ENCODE measurements at places on chromosomes 6 and 20.

DNA sequence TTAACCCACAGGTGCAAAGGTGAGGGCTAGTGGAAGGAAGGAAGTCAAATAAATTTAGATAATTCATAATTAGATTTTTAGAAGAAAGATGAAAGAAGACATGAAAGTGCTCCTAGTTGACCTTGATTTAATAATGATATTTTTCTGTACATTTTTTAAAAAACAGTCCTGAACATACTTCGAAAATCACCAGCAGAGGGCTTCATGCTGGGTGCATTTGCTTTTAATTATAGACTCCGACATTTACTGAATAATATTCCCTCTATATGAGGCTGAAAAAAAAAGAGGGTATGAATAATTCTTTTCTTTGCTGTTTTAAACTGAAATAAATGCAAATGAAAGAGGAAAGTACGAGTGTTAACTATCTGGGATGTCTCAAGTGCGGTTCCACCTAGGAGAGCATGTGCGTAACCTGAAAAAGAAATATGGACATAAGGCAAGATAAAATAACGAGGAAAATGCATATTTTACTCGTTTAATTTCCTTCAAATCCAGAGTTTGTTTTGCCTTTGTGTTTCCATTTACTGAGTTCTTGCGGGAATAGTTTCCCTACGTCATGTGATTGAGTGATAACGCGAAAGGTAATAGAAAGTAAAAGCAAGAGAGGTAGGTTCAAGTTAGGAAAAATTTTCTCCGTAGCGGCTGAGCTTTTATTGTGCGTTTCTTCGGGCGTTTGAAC is 3.1 kb upstream of the TFAP2B start:
- peak; percentile 8 for DNase-seq

DNA sequence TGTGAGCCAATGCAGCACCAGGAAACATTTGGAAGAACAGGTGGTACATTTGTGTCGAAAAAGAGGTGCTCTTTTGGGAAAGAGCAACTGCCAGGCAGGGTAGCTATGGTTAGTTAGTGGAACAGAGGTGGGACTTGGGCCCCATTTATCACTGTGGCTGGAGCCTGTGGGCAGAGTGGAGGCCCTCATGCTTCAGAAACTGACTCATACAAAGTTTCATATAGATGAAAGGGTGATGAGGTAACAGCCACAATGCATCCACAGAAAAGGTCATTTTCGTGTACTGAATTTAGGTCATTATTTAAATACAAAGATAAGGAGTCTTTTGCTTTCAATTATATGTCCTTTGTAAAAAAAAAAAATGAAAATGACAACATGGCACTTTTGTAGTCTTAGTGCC is 76.4 kb upstream of the HS3ST5 start:
- no peak for DNase-seq

DNA sequence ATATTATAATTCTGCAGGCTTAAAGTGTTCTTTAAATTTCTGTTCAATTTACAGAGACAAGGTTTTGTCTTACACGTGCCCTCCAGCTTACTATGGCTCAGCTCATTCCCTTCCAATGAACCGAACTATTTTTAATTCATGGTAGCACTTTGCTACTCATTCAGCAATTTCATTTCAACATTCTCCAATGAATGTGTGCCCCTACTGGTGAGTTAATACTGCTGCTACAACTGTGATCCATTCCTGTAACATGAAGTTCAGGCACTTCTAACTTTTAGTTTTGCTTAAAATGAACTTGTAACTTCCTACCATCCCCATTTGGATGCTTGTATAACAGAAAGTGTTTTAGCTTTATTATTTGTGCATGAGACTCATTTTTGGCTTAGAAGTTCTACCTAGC is 99.7 kb downstream of the F13A1 start:
- no peak for DNase-seq

GRCh38 chr20:34549929-34550305 is 8.6 kb upstream of the MAP1LC3A start:
- no peak for DNase-seq

GRCh38 chr6:52061481-52061880 is 25.9 kb downstream of the PKHD1 start:
- DNase-seq = no peak

GRCh38 chr20:12435268-12435667 is 517.6 kb downstream of the BTBD3 start:
- no peak for DNase-seq

DNA sequence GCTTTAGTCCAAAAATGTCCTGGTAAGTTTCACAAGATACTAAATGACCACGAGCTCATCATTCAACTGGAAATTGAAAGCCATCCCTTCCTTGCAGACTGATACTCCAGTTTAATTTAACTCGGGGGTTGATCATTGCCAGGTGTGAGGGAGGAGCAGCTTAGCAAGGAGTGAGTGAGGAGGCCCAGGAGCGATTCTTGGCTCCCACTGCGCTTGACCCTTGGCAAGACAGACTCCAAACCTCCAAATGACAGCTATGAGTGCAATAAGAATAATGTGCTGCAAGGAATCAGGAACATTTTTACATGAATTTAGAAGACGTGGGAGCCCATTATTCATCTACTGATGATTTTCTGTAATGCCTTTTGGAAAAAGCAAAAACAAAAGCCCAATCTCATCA is 64.9 kb downstream of the LAMA4 start:
- no peak for DNase-seq

- no peak for DNase-seq
Measured at GRCh38 chr20:63098195-63098810, 91.5 kb upstream of the BHLHE23 start.

DNA sequence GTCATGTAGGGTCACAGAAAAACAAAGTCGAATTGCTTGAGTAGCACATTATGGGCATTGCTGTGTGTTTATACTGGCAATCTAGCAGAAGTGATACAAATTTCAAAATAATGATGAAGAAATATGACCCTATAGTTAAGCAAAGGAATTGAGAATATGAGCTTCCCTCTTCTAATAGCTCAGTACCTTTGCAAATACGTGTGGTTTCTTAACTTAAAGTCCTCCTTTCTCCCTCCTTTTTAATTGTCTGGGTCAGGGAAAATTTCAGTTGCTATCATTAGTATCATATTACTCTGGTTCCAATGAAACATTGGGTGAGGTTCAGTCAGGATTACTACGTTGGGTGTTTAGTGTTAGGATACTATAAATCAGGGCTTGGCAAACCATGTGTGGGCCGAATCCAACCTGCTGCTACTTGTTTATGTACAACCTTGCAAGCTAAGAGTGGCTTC is 166.8 kb upstream of the CARMIL1 start:
- no peak for DNase-seq

- DNase-seq = no peak
Measured at GRCh38 chr20:46377518-46377917, 28.9 kb downstream of the ELMO2 start.

GRCh38 chr6:63805345-63805744 is 169.7 kb downstream of the PHF3 start:
- DNase-seq = no peak

DNA sequence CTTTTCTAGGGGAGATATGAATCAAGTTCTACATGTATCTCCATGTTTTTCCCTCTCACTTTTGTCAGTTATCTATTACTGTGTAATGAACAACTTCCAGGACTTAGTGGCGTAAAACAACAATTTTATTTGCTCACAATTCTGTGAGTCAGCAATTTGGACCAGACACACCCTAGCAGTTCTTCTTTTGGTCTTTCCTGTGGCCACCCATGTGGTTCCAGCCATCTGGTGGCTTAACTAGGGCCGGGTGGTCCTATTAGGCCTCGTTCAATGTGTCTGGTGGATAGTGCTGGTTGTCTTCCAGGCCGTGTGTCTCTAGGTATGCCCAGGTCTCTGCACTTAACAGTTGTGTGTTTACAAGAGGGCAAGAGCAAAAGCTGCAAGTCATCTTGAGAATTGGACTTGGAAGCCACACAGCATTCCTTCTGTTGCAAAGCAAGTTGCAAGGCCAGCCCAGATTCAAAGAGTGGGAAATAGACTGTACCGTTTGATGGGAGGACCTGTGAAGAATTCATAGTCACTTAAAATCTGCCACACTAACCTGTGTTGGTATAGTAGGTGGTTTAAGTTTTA is 20.8 kb upstream of the SLC35D3 start:
- DNase-seq = no peak

- no peak for DNase-seq
Measured at GRCh38 chr6:106511288-106512047, 117.8 kb downstream of the RTN4IP1 start.

DNA sequence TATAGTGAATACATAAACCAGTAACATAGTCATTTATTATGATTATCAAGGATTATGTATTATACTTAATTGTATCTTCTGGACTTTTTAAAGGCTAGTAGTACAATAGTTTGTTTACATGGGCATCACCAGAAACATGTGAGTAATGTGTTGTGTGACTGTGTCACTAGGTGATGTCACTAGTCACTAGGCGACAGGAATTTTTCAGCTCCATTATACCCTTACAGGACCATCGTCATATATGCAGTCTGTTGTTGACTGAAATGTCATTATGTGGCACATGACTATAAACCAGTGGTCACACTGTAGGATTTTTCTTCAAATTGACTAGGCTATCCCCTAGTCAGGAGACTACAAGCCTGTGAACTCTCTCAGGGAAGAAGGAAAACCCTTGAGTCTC is 86.5 kb upstream of the CENPW start:
- no peak for DNase-seq

All from Panc1 (cell line).